Naive B cell (primary cell): ENCODE measurements at places on chromosomes 5 and 9.
A peak's percentile ranks its signal among the peaks of the same experiment; 100 is the strongest.

- no peak for DNase-seq
- H3K27me3 ChIP-seq = peaks cover 5% of the 10 kb centered on the region
- H3K36me3 ChIP-seq = no peaks in the 10 kb centered on the region
- H3K27ac ChIP-seq = no peak overlapping the region
Measured at GRCh38 chr9:88746743-88747398, 211.9 kb downstream of the NXNL2 start.

DNA sequence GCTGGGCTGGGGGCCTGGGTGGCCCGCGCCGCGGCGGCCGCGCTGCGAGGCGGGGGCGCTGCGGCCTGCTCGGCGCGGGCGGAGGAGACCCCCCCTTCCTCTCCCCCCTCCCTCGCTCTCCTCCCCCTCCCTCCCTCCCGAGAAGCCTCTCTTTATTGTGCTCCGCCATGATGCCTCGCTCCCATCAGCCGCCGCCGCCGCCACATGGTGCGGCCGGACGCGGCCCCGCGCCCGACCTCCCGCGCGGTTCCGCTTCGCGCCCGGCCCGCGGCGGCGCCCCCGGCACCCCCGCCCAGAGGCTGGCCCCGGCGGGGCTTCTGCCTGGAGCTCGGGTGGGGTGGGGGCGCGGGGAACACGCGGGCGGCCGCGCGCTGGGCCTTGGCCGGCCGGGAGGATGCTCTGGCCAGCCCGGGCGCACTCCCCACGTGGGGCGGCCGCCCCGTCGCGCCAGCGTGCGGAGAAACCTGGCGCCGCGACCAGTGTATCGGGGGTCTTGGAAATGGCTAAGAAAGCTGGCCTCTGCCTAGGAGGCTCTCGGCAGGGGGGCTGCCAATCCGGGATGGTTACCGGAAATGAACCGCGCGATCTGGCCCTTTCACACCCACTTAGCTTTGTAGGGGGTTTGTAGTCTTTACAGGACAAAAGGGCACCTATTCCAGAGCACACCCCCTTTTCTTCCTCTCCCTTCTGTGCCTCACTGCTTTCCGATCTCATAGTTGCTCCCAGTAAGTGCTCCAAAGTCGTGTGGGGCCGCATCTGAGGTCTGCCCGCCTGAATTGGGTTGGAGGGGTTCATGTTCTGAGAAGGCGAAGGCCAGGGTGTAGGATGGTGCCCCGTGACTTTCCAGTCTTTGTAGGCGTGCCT is 1.0 kb downstream of the SET start:
- H3K27me3 ChIP-seq = no peaks in the 10 kb centered on the region
- peaks cover 8% of the 10 kb centered on the region for H3K36me3 ChIP-seq
- H3K27ac ChIP-seq = peak overlapping the region; percentile 96
- peaks cover 42% of the 10 kb centered on the region for H3K4me1 ChIP-seq
- peak; percentile 47 for DNase-seq

- H3K27ac ChIP-seq = no peak overlapping the region
- H3K27me3 ChIP-seq = no peaks in the 10 kb centered on the region
- no peaks in the 10 kb centered on the region for H3K4me1 ChIP-seq
Measured at GRCh38 chr5:88480245-88480644, 211.6 kb upstream of the TMEM161B start.

GRCh38 chr9:5113523-5113922 is 71.9 kb downstream of the INSL6 start:
- H3K4me3 ChIP-seq = no peak overlapping the region
- H3K27ac ChIP-seq = peak overlapping the region; percentile 8
- H3K4me1 ChIP-seq = peaks cover 5% of the 10 kb centered on the region
- no peaks in the 10 kb centered on the region for H3K27me3 ChIP-seq

GRCh38 chr5:74877624-74878304 is 11.6 kb upstream of the FAM169A start:
- no peak overlapping the region for H3K4me3 ChIP-seq
- H3K4me1 ChIP-seq = no peaks in the 10 kb centered on the region
- H3K36me3 ChIP-seq = no peaks in the 10 kb centered on the region

GRCh38 chr5:105032917-105033316 is 1470.3 kb upstream of the NUDT12 start:
- H3K27ac ChIP-seq = no peak overlapping the region
- no peaks in the 10 kb centered on the region for H3K4me1 ChIP-seq
- no peak for DNase-seq
- no peaks in the 10 kb centered on the region for H3K36me3 ChIP-seq
- H3K4me3 ChIP-seq = no peak overlapping the region
- no peaks in the 10 kb centered on the region for H3K27me3 ChIP-seq

- H3K4me3 ChIP-seq = no peak overlapping the region
- no peaks in the 10 kb centered on the region for H3K27me3 ChIP-seq
Measured at GRCh38 chr5:78586251-78586650, 62.3 kb downstream of the LHFPL2 start.

- DNase-seq = no peak
- no peak overlapping the region for H3K4me3 ChIP-seq
- H3K4me1 ChIP-seq = no peaks in the 10 kb centered on the region
- no peaks in the 10 kb centered on the region for H3K27me3 ChIP-seq
Measured at GRCh38 chr9:7909537-7909936, 110.0 kb upstream of the DMAC1 start.

DNA sequence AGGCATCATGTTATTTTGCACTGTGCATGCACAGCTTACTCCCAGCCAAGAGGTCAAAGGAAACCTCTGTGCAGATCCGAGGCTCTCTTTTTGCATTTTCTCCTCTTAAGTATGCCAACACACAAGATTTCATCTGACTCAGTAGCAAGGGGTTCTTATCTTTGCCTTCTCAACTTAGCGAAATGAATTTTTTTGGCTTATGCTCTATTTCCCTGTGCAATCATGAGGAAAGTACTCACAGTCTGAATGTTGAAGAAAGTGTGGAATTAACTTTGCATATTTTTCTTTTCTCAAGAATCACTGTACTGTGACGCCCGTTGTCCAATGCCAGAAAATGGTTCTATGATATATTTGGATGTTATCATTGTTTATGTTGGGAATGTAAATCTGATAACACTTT is 173.5 kb upstream of the FBXL7 start:
- DNase-seq = no peak
- no peaks in the 10 kb centered on the region for H3K36me3 ChIP-seq
- H3K27ac ChIP-seq = no peak overlapping the region
- no peaks in the 10 kb centered on the region for H3K27me3 ChIP-seq
- H3K4me1 ChIP-seq = no peaks in the 10 kb centered on the region
- no peak overlapping the region for H3K4me3 ChIP-seq
